ENCODE measurements at places on chromosomes 2 and 18.

DNA sequence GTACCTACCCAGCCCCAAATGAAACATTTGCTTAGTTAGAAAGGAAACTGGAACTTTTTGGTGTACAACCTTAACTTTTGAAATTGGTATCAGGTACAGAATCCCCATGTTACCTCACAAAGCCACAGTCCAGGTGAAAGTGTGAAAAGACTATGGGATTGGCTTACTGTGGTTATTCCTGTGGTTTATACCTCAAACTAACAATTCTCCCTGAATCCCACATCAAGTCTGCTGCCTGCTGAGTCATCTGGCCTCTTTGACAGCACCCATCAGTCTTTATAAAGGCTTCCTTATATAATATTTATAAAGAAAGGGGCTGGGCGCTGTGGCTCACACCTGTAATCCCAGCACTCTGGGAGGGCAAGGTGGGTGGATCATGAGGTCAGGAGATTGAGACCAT lies 164.6 kb downstream of the TMEM247 start:
- DNase-seq, result no peak

GRCh38 chr2:46333912-46334311 lies 36.7 kb downstream of the EPAS1 start:
- DNase-seq, result no peak

GRCh38 chr2:109202486-109202885 lies 73.5 kb downstream of the SH3RF3 start:
- DNase-seq, result no peak

GRCh38 chr18:53784253-53784652 lies 440.2 kb downstream of the MBD2 start:
- no peak for DNase-seq

- no peak for DNase-seq
These were observed 1.1 kb upstream of the NAPG start for GRCh38 chr18:10524507-10525370.

DNA sequence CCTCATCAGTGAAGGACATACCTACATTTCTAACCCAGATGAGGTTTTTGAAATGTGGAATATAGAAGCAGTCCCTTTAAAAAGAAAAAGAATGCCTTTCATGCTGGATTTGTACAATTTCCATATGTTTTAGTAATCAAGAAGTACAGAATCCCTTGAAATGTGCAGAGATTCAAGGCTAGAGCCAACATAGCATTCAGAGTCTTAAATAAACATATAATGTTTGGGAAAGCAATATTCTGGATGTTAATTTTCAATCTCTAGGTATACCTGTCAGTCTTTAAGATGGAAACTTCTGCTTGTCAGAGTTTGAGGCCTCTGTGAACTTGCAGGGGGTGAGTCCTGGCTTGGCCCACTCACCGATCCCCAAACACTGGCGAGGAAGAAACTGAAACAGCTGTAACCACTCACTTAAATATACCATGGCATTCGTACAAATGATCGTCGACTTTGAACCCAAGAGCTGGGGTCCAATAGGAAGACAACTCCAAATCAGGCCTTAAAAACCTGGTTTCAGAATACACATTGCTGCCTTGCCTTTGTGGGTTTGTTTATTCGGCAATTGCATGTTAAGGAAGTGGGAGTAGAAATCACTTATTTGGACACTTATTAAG lies 132.8 kb upstream of the NCK2 start:
- DNase-seq, result no peak

DNA sequence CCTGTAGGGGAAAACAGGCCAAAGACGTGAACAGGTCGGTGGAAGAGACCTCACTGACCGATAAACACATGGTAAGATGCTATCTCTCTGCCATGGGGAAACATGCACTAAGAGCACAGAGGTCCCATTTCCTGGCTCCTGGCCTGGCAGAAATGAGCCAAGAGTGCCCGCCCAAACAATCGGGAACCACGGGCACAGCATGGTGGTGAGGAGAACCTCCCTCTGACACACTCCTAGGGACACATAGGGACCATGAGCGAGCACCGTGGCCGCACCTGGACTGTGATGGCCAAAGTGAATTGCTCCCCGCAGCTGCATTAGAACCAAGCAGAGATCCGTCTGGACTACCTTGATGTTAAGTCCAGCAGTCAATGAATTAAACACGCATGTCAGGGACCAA lies 11.1 kb downstream of the HS6ST1 start:
- no peak for DNase-seq

- peak; percentile 5 for DNase-seq
These were observed 68.6 kb downstream of the DGKD start for GRCh38 chr2:233422649-233423551.

- no peak for DNase-seq
These were observed 219.8 kb downstream of the RAD51AP2 start for GRCh38 chr2:17298453-17298852.

GRCh38 chr18:48915626-48916425 lies 34.9 kb downstream of the SMAD7 start:
- no peak for DNase-seq

DNA sequence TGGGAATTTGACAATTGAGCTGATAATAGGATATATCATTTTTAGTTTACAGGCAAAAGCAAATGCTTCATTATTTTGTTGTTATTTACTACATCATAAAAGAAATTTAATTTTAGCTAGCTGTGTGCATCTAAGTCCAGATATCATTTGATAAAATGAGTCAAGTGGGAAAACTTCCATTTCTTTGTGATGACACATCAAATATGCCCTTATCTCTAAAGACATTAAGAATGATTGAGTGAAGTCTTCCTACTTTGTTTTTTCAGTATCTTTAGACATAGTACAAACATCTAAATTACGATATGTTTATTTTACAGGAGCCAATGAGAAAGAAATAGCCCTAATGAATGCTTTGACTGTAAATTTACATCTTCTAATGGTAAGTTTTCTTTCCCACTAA lies 77.0 kb downstream of the KYNU start:
- no peak for DNase-seq
